ENCODE measurements at places on chromosomes 4 and X.

DNA sequence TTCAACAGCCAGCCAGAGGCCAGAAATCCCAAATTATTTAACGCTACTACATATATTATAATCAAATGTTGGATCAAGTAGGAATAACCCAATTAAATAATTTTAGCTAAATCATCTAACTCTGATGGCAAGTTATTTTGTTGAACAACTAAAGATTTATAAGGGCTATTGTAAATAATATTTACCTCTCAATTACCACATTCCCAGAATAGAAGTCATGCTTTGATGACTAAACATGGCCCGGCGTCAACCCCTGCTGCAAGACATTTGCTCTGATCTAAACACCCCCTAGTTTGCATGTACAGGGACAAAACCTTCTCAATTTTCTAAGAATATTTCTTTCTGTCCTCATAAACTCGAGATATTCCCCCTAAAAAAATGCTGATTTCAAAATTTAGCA is 14.2 kb downstream of the VEGFC start:
- no peak for DNase-seq

GRCh38 chr4:113444386-113444785 is 317.2 kb downstream of the CAMK2D start:
- no peak for DNase-seq

GRCh38 chr4:61374447-61374891 is 174.3 kb downstream of the ADGRL3 start:
- DNase-seq, result no peak

DNA sequence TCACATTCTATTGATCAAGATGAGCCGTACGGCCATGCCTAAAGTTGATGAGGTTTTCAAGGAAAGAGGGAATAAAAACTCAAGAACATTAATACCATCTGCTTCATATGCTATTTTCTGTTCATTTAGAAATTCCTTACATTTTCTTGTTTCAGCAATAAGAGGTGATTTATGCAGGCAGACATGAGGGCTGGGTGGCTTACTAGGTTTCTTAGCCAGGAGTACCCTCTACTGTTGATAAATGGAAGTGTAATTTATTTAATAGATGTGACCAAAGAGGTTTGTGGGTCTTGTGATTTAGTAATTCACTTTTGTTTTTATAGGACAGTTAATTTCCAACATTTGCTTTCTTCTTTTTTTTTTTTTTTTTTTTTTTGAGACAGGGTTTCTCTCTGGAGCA is 6.4 kb upstream of the SMIM9 start:
- DNase-seq, result peak; percentile 39

GRCh38 chr4:108885211-108885610 is 122.4 kb upstream of the ETNPPL start:
- DNase-seq, result no peak

DNA sequence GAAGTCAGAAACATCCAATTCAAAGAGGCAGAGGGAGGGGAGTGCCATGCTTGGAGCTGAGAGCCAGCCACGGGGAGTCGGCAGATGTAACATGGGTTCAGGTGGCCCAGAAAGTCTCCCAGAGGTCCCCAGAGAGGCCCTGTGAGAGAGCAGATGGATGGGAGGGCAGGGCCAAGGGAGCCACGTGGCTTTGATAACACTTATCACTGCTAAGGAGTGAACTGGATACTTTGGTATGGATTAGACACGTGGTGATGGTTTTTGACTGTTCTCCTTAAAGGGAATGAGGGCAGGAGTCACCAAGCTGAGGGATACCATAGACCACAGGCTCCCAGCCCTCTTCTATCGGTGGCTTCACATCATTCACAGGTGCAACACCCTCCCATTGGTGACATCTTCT is 13.7 kb downstream of the CCKAR start:
- no peak for DNase-seq

- DNase-seq, result no peak
These were observed 1047.4 kb upstream of the PABPC4L start for GRCh38 chr4:135249024-135249423.

GRCh38 chr4:62070291-62070852 is 870.2 kb downstream of the ADGRL3 start:
- no peak for DNase-seq

- DNase-seq, result no peak
These were observed 558.2 kb upstream of the GNPDA2 start for GRCh38 chr4:45284400-45285085.

DNA sequence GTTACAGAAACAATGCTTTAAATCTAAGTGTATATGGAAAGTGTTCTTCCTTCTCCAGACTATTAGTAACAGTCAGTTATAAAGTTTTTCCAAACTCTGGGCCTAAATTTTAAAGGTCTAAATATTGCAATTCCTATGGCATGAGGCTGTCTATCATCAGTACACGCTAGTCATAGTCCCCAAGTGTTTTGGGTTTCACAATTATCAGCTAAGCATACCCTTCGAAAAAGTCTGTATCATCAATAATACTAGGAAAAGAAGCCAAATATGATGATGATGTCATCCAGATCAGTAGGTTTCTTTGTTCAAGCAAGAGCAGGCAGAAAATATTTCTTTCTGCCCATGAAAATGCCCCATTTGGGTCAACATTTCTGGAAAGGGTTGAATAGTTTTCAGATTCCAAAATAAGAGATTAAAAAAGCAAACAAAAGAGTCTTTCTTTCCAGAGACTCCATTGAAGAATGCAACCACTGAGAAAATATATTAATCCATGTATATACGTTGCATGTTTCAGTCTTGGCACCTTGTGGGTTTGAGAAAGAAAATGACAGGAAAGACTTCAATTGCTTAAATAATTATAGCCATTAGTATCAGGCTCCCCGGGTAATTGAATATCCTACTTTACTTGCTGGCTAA is 173.8 kb downstream of the CAMK2D start:
- no peak for DNase-seq

DNA sequence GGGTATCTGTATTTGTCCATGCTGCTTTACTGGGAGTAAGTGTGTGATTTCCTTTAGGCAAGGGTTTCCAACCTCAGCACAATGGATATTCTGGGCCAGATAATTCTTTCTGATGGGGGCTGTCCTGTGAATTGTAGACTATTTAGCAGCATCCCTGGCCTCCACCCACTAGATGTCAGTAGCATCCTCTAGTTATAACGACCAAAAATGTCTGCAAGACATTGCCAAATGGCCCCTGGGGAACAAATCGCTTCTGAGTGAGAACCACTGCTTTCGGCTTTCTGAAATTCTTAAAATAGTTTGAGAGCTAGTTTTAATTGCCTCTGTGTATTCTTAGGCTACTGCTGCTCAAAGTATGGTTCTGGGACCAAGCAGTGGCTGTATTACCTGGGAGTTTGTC is 81.2 kb upstream of the GPM6B start:
- DNase-seq, result no peak

DNA sequence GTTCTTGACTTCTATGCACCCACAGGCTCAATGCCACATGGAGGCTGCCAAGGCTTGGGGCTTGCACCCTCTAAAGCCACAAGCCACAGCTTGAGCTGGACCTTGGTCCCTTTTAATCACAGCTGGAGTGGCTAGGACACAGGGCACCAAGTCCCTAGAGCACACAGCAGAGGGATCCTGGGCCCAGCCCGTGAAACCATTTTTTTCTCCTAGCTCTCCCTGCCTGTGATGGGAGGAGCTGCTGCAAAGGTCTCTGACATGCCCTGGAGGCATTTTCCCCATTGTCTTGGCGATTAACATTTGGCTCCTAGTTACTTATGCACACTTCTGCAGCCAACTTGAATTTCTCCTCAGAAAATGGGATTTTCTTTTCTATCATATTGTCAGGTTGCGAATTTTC is 410.9 kb downstream of the GRID2 start:
- no peak for DNase-seq

DNA sequence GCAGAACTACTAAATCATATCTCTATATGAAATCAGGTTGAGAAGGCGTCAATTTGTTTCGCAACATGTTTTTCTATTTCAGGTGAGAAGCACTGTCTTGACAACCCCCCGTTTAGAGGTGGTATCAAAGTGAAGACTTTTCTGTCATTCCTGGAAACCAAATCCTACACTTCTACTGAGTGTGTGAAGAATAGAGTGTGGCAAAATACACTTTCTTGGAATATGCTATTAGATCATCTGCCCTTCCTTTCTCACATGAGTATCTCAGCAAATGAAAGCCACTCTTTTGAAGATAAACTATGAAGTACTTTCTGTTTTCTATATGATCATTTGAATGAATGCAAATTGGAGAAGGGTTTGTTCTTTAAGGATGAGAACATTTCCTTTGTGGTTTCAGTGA is 174.0 kb upstream of the FMR1 start:
- DNase-seq, result no peak

DNA sequence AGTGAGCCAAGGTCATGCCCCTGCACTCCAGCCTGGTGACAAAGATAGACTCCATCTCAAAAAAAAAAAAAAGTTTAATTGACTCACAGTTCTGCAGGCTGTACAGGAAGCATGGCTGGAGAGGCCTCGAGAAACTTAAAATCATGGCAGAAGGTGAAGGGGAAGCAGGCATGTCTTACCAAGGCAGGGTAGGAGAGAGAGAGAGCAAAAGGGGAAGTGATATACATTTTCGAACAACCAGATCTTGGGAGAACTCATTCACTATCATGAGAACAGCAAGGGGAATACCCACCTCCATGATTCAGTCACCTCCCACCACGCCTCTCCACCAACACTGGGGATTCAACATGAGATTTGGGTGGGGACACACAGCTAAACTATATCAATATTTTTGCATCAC is 315.2 kb upstream of the HTR2C start:
- no peak for DNase-seq

Data from hematopoietic multipotent progenitor cell (in vitro differentiated cells).